RWPE1 (cell line): ENCODE measurements at places on chromosomes 6 and 20.

DNA sequence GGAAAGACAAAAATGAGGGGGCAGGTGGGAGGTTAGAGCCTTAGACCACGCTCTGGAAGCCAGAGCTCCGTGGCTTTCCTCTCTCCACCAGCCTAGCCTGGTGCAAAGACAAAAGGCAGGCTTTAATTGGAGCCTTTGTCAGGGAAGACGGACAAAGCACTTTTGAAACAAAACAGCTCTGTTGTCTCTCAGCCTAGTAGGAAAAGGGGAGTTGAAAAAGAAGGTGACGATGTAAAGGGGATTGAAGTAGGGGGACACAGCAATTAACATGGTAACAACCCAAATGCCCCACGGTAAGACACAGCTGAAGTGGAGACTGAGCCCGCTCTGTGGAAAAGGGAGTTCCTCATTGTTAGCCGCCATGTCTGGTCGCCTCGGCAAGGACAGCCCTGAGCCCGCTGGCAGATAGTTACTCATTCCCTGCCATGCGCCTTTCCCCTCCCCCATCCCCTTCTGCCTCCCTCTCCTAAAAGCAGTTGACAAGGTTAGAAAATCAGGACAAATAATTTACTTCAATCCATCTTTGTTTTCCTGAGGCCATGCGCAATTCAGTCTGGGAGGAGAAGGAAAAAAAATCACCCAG, 93.0 kb downstream of the TCP11 start:
- DNase-seq = no peak

DNA sequence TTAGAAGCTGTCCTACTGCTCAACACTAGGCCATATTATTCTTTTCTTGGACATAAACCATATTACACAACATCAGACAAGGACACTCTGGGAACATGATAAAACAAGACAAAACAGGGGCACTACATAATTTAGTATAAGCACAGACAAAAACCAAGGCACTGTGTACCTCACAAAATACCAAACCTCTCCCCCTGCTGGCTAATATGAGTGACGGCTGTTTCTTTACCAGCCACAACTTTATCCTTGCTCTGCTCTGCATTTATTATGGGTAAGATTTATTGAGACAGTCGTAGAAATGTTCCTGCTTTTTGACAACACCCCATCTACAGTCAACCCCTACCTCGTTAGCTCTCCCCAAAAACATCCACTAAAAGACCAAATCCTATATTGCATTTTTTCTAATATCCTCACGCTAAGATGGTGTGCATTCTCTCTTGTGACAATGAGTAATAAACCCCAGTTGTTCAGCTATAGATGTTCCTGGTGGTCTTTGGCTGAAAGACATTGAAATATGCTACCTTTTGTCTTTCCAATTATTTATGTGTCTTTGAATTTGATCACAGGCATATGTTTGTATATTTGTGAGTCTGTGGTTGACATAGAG, 23.8 kb upstream of the POLR1H start:
- peak; percentile 38 for DNase-seq

GRCh38 chr6:128070406-128070805, 169.5 kb upstream of the THEMIS start:
- DNase-seq = no peak

DNA sequence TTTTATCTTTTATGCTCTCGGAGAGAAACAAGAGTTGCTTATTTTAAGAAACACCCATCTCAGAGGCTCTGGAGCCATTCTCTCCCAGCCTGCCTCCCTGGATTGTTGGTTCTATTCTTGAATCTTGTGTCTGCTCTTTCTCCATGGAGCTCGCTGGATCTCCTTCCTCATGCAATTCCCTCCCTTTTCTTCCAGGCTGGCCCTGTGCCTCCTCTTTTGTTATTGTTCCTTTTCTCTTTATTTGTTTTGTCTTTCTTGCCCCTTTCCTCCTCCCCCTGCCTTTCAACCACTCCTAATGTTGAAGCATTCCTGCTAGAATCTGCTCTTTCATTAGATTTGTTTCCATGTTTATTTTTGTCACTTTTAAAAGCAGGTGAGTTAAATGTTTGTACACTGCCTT, 76.5 kb downstream of the STMND1 start:
- no peak for DNase-seq

DNA sequence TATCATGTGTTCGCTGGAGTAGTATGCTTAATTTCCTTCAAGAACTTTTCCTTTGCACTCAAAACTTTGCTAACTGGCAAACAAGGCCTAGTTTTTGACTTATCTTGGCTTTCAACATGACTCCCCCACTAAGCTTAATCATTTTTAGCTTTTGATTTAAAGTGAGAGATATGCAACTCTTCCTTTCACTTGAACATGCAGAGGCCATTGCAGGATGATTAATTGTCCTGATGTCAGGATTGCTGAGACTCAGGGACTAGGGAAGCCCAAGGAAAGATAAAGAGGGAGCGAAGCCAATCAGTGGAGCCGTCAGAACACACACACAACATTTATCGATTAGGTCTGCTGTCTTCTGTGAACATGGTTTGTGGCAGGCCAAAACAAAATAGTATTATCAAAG, 491.4 kb downstream of the CBLN4 start:
- DNase-seq = no peak

- no peak for DNase-seq
These were observed 89.7 kb upstream of the QKI start for GRCh38 chr6:163324688-163325389.

- DNase-seq = no peak
These were observed 187.5 kb upstream of the PMEPA1 start for GRCh38 chr20:57897156-57897874.

GRCh38 chr20:8232332-8232731, 100.3 kb downstream of the PLCB1 start:
- no peak for DNase-seq

DNA sequence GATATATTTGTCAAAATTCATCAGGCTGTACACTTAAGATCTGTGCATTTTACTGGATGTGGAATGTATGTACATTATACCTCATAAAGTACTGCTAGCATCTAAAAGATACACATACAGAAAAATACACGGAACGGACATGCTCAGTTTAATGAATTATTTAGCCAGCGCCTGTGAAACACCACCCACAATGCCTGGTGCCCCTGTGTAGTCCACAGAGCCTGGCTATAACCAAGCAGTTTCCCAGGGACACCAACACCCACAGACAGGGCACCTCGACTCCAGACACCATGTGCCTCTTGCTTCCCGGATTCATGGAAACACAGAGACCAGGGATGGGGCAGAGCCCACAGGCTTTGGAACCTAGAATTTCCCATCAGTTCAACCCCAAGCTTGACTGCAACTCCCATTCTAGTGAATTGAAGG, 17.4 kb upstream of the ARMC12 start:
- no peak for DNase-seq

GRCh38 chr20:13229538-13229937, 8.5 kb downstream of the ISM1 start:
- DNase-seq = no peak

DNA sequence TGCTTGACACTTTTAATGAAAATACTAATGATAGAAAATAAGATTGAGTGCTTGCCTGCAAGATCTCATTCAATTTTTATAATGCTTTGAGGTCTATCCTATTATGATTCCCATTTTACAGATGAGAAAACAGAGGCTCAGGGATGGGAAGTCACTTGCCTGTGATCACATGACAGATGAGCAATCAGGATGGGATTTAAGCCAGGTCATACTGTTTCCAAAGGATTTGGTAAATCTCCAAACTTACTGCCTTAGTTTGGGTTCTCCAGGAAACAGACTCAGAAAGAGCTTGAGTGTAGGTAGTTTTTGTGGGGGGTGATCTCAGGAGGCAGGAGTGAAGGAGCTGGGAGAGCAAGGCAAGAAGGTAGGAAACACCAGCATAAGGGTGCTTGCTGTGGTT, 456.3 kb downstream of the MAFB start:
- DNase-seq = no peak

DNA sequence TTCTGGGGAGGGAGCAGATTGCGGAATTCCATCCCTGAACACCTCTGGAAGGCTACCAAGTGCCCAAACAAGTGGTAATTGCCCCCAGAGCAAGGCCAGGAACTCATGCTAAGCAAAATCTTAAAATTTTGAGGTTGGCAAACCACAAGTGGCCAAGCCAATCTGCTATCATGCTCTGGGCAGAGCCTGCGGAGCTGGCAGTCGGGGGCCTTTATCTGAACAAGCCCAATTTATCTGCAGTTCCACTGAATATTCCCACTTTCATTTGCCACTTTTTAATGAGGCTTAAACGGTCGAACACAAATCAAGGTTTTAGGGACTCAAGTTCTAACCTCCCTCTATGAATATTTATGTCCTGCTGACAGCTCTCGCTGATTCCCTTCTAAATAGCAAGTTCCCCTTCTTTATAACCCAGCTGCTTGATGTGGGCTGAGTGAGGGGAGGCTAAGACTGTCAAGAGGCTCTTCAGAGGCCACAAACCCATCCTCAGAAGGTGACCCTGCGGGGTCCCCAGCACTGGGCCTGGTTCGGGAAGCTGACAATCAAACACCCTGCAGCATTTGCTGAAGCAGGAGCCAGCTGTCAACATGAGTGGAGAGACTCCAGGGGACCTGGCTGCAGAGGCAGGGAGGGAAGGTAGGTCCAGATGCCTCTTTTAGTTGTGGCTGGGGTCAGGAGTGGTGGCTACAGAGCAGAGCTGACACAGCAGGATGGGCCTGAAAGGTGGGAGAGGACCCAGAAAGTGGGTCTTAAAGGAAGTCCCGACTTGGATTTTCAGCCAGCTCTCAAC, 11.9 kb downstream of the CCDC167 start:
- DNase-seq = no peak

DNA sequence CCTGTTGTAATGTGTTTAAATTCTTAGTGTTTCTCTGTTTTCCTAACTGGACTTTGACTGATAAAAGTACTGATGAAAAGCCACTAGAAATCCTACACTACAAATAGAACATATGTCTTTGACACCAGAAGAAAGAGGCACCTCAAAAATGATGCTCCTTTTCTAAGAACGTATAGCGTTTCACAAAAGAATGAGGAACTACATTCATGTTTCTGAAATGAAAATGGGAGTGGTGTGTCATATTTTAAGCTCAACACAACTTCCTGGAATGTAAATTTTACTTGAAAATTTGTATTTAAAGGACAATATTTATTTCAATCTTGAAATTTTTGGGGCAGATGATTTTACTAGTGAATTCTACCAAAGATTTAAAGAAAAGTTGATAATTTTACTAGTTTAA, 35.3 kb downstream of the KIAA0408 start:
- DNase-seq = no peak

- DNase-seq = no peak
These were observed 775 bp downstream of the PIGU start for GRCh38 chr20:34675993-34676641.

- DNase-seq = peak; percentile 43
These were observed 22.7 kb upstream of the RNF24 start for GRCh38 chr20:4038047-4038459.

DNA sequence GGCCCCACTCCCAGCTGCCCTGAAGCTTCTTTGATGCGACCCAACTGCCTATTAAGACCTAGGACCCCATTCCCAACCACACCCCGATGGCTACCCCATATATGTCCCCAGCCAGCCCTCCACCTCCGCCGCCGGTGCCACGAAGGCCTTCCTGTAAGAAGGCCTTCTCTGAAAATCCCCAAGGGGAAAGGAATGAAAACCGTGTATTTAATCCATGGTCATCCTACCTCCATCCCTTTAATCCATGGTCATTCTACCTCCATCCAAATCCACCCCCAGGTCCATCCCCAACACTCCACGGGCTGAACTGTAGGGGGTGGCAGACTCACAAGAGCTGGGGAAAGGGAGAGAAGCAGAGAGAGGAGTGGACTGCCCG, 545 bp upstream of the VSX1 start:
- DNase-seq = no peak

- no peak for DNase-seq
These were observed 35.5 kb downstream of the ASCC3 start for GRCh38 chr6:100845676-100846075.

DNA sequence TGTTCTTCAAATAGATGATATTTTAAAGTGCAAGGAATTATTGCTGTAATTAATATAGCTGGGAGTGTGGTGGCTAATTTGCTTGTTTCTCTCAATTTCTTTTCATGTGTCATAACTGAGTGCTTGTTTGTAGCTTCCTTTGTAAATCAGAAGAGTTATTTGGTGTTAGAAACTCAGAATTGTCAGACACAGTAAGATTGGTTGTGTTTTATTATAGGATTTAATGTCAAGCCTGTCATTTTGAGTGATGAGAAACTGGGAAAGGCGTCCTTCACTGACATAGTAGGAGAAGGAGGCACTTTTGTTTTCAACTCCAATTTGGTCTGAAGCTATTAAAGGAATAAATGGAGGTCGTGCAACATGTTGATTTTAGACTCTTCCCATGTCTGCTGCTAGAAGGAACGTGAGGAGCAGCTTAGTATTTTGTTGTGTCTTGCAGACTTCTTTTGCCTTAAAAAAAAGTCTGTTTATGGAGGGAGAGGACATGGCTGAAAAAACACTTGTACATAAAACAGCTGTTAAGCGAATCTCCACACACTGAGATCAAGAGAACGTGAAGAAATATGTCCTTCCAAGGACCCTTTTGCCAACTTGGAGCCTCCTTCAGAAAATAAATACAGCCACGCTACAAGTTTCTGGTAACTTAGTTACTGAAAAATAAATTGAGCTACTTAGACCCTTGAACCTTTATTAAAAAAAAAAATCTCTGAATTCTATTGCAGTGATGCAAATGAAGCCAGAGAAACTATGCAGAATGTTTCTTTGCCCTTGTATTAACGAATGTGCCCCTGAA, 59.5 kb downstream of the BMP6 start:
- DNase-seq = no peak

- no peak for DNase-seq
These were observed 1357.8 kb upstream of the ADGRB3 start for GRCh38 chr6:67277312-67277711.

DNA sequence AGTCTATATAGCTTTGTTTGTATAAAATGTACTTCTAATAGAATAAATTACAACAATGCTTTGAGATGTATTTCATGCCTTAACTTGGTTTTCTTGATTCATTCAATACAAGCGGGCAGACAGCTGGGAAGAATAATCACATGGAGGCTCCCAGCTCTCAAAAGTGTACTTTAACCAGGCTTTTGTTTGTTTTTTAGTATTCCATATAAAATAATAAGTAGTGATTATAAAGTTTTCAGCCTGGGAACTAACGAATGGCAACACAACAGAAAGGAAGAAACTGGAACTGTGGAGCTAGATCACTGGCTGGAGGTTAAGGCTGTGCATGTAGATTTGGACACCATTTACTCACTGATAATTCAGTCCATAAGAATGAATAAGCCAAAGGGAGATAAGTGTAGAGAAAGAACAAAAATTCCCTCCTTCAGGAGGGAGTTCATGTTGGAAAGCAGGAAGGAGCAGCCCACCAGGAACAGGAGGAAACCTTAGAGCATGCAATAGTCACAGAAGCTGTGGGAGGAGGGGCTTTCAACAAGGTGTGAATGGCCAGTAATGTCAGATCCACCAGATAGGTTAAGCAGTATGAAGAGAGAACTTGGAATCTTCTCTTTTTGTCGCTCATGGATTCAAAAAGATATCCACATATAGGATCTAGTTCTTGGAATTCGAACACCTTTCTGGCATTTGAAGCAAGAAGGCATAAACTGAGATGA, 41.2 kb upstream of the SLC35D3 start:
- no peak for DNase-seq
